ENCODE measurements at places on chromosomes 1 and 21.

DNA sequence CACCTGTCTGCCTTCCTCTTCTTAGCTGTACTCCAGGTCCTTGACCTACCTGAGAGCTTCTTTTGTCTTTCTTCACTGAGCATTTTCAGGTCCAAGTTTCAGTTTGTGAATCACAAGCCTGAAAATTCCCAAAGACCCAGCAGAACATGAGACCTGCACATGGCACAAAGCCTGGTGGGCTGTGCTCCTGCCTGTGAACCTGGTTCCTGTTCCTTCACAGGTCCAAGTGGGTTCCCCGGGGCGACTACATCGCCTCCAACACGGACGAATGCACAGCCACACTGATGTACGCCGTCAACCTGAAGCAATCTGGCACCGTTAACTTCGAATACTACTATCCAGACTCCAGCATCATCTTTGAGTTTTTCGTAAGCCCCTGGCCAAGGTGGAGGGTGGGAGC, 42.1 kb upstream of the SARS1 start:
- no peak for DNase-seq

DNA sequence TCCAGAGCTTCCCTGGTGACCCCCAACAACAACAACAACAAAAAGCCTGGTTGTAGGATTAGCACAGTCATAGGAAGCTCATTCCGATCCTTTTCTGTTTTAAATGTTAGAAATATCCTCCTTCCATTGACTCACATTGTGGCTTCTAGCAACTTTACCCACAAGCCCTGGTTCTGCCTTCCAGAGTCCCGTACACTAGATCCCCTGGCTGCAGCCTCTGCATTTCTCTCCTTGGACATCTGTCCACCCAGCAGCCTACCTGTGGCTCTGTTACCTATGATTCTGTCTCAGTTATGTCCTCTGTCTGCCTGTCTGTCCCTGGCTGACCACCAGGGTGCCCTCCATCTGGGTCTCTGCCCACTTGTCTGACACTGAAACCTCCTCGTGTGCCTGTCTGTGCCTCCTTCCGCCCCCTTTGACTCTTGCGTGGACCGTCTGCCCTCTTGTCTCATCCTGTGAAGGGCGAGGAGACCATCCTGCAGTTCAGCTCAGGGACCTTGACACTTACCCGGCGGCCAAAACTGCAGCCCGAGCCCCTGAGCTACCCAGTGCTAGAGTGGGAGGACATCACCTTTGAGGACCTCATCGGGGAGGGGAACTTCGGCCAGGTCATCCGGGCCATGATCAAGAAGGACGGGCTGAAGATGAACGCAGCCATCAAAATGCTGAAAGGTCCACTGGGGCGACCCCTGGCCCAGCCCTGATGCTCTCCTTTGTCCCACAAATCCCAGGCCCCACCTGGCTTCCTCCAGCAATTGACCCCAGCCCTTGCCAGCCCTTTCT, 16.1 kb downstream of the TIE1 start:
- no peak for DNase-seq

GRCh38 chr1:246483569-246483933, 23.5 kb downstream of the SMYD3 start:
- no peak for DNase-seq

GRCh38 chr1:1110561-1110971, 5.3 kb downstream of the C1orf159 start:
- DNase-seq: no peak

- no peak for DNase-seq
Observed at GRCh38 chr1:186325239-186325638, 49.8 kb downstream of the TPR start.

DNA sequence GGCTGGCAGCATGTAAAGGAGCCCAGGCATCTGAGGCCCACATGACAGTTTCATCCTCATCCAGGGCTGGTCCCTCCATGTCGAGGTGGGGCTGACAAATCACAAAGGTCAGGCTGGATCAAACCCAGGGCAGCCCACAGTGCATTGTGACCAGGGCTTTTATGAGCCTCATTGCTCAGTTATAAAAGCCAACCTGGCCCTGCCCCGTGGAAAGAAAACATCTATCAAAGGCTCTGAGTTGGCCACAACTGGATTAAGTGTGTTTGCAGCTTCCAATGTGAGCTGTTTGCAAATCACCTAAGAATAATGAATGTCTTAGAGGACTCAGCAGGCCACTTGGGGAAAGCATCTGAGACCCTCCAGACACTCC, 45.4 kb downstream of the GRHL3 start:
- no peak for DNase-seq

DNA sequence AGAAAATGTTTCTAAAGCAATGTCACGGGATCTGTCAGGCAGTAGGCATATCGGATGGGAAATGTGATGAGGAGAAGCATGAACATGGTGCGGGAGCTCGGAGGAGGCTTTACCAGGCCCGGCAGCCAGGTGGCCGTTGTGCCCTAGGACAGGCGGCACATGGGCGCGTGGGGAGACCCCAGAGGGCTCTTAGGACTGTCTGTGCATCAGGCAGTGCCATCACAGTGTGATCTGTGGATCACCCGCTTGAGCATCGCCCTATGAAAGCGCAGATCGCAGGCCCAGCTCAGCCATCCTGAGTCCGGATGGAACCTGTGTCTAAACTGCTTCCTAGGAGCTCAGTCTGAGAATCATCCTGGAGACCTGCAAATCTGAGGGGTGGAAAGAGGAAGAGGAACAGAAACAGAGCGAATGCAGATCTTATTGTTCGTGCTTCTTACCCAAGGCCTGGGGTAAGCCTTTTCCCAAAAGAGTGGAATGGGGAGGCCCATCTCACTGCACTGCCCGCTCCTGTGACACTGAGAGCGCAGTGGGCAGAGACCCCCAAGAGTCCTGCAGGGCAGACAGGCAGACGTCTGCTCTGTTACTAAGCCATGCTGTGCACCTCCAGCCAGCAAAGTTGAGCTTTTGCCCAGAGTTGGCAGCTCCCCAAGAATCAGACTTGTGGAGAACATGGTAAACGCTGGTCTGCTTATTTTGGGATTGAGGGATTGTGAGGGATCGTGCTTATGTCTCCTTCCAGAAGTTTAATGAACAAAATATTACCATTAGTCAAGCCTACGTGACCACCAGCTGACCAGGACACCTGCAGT, 251.0 kb downstream of the RHOU start:
- no peak for DNase-seq

- no peak for DNase-seq
Observed at GRCh38 chr1:209387969-209388329, 195.6 kb upstream of the CAMK1G start.

DNA sequence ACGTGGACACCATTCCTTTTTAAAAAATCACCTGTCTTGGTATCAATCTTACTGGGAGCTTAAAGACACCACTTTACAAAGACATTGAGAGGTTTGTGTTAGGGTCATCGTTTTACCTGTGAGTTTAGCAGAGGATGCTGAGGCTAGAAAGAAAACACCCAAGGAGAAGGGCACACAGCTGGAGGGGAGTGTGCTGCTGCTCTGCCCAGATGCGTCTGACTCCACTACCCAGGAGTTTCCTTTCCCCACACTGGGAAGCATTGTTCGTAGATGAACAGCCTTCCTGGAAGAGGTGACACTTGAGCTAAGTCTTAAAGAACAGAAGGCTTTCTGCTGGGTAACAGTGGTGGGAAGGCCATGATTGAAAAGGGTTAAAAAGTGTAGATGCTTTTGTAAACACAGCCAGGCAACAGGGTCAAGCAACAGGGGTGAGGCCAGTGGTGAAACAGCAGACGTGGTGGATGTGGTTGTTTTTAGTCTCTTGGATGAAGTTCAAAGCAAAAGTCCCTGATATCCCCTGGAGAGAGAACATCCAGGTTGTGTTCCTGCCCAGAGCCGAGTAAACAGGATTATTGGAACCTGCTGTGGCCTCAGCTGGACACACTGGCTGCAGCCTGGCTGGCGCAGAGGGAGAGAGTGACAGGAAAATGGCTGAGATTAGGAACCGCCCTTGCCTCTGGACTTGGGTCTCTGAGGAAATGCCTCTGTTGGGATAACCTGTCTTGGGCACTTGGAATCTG, 198.6 kb upstream of the JUN start:
- no peak for DNase-seq

DNA sequence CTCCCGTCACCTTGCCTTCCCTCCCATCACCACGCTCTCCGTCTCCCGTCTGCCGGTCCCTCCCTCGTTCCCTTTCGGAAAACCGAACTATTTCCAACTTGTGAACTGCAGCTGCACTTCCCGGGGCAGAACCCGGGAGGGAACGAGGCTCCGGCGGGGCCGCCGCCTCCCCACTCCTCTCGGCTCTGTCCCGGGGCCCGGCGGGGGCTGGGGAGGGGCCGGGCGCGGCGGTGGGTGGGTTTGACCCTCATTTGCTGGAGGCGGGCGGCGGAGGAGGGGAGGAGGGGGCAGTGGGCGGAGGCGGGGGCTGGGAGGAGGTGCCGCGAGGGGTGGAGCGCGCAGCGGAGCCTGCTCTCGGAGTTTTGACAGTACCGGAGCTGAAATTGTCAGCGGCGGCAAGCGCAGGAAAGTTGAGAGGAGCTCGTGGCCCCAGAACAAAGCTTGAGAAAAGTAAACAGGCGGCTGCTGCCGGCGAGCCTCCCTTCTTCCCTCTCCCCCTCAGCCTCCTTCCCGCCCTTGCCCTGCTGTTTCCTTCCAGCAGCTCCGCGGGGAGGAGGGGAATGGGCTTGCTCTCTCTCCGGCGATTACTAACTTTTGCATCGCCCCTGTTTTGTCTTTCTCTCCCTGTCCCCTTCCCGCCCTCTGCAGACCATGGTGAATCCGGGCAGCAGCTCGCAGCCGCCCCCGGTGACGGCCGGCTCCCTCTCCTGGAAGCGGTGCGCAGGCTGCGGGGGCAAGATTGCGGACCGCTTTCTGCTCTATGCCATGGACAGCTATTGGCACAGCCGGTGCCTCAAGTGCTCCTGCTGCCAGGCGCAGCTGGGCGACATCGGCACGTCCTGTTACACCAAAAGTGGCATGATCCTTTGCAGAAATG, 2.9 kb downstream of the LMO4 start:
- DNase-seq: peak; percentile 42

- DNase-seq: no peak
Observed at GRCh38 chr1:56149761-56150160, 429.6 kb downstream of the PLPP3 start.

GRCh38 chr1:205676002-205676401, 4.3 kb downstream of the SLC45A3 start:
- no peak for DNase-seq

GRCh38 chr1:187051618-187052232, 223.0 kb downstream of the PLA2G4A start:
- no peak for DNase-seq

DNA sequence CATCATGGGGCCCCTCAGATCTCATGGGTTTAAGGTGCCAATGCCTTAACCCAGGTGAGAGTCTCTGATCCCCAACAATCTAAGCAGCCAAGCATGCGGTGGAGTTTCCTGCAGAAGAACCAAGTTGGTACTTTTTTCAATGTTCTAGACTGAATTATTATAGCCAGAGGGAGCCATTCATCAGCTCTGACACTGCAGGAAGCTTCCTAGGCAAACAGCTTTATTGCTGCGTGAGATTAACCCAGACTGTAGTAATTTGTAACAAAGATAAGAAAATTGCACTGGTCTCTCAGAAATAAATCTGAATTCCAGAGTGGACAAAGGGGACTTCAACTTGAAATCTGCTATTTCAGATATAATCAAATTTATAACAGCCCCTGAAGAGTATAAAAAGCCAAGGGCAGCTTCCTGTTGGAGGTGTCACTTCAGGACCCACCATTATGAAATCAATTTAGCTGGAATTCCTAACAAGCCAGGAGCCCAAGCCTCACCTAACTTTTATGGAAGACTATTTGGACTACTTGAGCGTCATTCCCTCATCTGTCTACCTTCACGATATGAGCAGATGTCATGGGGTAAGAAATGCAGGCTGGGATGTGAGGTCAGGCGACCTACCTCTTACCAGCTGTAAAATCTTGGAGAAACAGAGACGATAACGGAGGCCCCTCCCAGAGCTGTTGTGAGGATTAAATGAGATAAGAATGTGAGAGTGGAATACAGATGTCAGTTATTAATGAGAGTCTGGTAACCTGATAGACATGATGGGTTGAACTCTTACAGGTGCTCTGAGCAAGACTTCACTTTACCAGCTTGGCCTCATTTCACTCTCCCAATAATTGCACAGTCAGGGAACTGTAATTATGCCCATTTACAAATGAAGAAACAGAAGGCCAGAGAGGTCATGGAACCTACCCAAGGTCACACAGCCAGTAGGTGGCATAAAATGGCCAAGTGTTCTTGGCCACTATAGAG, 135.1 kb downstream of the RRAGC start:
- no peak for DNase-seq

- no peak for DNase-seq
Observed at GRCh38 chr21:45513003-45513717, 29.1 kb downstream of the SLC19A1 start.

GRCh38 chr1:204337583-204337982, 22.1 kb downstream of the PLEKHA6 start:
- DNase-seq: no peak

DNA sequence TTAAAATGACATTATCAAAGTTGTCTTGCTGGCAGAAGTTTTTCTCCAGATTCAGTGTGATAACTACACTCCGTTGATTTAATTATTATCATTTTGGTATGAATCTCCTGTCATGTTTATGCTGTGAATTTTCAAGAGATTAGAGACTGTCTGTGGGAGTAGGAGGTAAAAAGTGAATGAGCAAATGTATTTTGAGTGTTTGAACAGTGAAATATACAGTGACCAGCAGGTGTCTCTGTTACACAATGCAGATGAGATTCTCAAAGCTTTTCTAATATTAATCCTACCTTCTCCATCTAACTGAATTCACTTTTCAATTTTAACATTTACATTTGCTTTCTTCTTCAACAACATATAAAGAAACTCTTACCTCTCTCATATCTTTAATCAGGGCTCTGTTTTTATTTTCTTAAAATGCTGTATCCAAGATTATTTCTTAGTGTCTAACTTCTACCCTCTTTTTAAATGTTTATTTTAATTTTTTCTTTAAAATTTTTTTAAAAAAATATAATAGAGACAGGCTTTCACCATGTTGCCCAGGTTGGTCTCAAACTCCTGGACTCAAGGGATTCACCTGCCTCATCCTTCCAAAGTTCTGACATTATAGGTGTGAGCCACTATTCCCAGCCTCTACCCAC, 20.9 kb upstream of the HSPA13 start:
- DNase-seq: no peak

GRCh38 chr1:241639623-241640148, 483 bp downstream of the CHML start:
- DNase-seq: no peak

- peak; percentile 87 for DNase-seq
Observed at GRCh38 chr1:161159087-161159912, at the start of gene USP21. Gene USP21, plus strand, starts transcription at chr1:161159500. Its CDS starts 1,141 bp downstream, at chr1:161160641.

DNA sequence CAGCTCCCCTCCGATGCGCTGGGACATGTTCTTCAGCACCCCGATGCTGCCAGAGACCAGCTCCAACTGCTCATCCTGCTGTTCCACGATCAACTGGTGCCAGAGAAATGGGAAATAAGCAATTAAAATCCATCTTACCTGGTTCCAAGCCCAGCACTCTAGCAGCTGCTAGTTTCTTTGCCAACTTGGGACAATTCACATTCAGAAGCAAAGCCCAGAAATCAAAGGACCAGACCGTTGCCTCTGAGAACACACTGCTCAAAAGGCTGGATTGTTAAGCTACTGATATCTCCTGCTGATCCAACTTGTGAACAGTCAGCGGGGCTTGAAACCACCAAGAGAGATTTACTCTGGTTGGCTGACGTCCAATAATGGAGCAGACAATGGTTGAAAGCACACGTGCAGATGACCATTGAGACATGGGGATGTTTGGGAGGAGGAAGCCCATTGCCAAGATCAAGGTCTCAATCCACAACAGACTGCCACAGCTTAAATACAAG, 34.4 kb downstream of the STX6 start:
- no peak for DNase-seq

All from anterior cingulate cortex (tissue), 58 donors.